ENCODE measurements at places on chromosomes 1 and 21. TPM values are rescaled to one million over a fixed set of nuclear protein-coding genes. Genes with fewer than 3 reads are reported as not detected.

Gene ZNF683
- not detected for total RNA-seq

Gene IL20
- total RNA-seq = not detected

Gene TMCO2
- not detected for total RNA-seq

Gene DCST2
- total RNA-seq = 0.75 TPM

Gene LMOD1
- total RNA-seq = 15.9 TPM

Gene SMIM1
- 1.3 TPM for total RNA-seq

Gene USP48
- total RNA-seq = 73.6 TPM

Gene KIF14
- total RNA-seq = 2.6 TPM

Gene PLEKHA6
- total RNA-seq = 0.26 TPM

Gene CFAP107
- not detected for total RNA-seq

Gene MIXL1
- total RNA-seq = 0.18 TPM

Gene LCE1A
- not detected for total RNA-seq

GRCh38 chr1:89746424-89747149 is 74.2 kb upstream of the LRRC8D start:
- DNase-seq = no peak

- no peak for DNase-seq
Measured at GRCh38 chr21:41850085-41850484, 29.1 kb downstream of the PRDM15 start.

GRCh38 chr1:24713736-24714135 is 31.5 kb upstream of the CLIC4 start:
- DNase-seq = no peak

- no peak for DNase-seq
Measured at GRCh38 chr1:168328731-168329364, 48.2 kb downstream of the TBX19 start.

DNA sequence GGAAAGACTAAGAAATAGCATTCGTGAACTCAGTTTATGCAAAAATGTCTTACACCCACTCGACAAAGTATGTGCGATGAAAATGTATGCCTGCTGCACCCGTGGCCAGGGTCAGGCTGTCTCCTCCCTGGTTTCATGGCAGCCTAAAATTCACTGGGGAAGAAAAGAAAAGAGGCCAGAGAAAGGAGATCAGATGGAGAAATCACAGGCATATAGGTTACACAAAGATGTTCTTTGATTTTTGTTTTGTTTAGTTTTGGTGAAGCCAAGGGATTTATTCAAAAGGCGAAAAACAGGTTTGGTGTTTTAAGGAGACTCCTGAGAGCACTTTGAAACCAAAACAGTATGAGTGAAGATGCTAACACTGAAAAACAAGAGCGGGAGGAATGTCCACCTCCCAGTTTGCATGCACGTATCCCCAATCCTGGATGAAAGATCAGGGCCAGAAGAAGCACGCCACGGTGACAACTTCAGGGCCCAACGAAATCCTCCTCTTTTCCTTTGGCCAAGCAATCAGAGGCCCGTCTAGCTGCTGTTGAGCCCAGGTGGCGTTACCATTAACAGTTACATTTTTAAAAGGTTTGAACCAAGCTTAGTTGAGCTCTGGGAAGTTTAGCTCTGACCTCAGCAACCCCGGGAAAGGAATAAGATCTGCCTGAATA is 992 bp upstream of the SSX2IP start:
- no peak for DNase-seq

GRCh38 chr1:168628807-168629206 is 52.4 kb downstream of the XCL1 start:
- DNase-seq = no peak

- no peak for DNase-seq
Measured at GRCh38 chr1:105398909-105399308, 1649.2 kb downstream of the AMY1C start.

GRCh38 chr1:14606632-14607031 is 8.1 kb downstream of the KAZN start:
- DNase-seq = no peak

GRCh38 chr1:36567601-36568341 is 85.1 kb upstream of the CSF3R start:
- no peak for DNase-seq

DNA sequence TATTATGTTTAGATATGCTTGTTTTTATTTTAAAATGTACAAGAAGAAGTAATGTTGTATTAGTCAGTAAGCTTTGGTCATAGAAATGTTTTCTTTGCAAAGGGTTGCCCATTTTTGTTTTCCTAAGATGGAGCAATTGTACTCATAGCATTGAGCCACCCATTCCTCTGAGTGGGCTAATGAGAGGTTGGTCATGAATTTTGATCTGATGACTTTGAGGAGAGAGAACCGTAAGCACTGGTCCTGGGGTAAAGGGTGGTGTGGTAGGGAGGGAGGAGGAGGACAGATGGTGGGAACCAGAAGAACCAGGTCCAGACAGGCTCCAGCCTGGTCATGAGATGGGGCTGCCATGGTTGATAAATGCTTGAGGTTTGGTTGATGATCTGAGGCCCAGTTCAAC is 15.9 kb upstream of the SLC6A9 start:
- DNase-seq = no peak

DNA sequence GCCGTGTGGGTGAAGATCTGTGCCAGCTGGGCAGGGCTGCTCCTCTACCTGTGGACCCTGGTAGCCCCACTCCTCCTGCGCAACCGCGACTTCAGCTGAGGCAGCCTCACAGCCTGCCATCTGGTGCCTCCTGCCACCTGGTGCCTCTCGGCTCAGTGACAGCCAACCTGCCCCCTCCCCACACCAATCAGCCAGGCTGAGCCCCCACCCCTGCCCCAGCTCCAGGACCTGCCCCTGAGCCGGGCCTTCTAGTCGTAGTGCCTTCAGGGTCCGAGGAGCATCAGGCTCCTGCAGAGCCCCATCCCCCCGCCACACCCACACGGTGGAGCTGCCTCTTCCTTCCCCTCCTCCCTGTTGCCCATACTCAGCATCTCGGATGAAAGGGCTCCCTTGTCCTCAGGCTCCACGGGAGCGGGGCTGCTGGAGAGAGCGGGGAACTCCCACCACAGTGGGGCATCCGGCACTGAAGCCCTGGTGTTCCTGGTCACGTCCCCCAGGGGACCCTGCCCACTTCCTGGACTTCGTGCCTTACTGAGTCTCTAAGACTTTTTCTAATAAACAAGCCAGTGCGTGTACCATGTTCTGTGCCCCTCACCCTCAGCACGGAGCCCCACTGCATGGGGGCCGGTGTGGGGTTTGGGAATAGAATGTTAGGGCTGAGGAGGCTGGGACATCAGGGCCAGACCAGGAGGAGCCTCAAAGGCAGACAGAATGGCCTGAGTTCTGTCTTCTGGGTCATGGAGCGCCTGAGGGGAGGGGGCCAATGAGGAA is 21.3 kb downstream of the SERINC2 start:
- DNase-seq = no peak

GRCh38 chr1:247865416-247865815 is 8.4 kb downstream of the TRIM58 start:
- DNase-seq = no peak

DNA sequence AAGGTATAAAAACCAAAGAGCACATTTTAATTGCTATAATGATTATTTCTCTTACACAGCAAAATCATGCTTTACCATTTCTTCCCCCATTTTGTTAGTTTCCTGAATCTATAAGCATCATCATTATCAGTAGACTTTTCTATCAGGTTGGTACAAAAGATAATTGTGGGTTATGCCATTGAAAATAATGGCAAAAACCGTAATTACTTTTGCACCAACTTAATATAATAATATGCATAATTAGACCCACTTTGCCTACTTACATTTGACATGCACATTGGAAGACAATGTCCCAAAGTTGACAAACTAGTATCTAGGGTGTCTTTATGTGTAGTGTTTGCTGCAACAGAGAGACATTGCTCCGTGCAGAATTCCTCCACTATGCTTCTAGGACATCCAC is 594.2 kb downstream of the LMO4 start:
- DNase-seq = no peak

DNA sequence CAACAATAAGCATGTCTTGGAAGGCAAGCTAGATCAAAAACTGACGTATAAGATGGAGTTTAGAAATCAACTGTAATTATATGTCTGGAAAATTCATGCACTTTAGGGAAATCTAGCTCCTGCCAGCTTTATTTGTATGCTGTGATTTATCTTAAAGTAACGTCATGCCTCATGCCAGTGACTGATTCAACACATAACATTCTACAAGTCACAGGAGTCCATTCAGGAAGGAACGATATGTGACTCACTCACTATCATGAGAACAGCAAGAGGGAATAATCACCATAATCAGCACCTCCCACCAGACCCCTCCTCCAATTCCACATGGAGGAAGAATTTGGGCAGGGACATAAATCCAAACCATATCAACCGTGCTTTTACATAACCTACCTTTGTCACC is 682.4 kb upstream of the ADAMTS5 start:
- DNase-seq = no peak

DNA sequence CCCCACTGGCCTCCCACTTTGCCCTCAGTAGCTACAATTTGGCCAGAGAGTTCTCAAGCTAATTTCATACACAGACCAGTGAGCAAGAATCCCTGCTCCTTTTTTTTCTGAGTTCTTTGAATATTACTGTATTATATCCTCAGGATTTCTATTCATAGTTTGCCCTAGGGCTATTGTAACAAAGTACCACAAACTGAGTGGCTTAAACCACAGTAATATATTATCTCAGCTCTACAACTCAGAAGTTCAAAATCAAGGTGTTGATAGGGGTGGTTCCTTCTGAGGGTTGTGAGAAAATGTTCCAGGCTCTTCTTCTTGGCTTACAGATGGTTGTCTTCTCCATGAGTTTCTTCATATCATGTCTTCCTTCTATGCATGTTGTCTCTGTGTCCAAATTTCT is 289.4 kb upstream of the ESRRG start:
- no peak for DNase-seq

DNA sequence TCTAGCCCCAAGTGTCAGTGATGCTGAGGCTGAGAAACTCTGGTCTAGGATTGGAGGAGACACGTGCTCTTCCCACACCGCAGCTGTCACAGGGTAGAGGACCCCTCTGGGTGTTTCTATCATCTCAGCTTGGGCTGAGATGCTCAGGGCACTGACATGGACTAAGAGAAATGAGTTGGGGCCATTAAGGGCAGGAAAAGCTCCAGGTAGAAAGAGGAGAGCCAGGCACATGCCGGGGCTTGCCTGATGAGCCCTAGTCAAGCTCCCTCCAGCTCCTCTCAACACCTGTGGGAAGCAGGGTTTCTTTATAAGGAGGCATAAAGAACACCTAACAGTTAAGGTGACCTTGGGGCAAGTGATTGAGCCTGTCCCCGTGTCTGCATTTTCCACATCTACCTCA is 17.3 kb downstream of the ABCA4 start:
- no peak for DNase-seq

GRCh38 chr1:18290740-18291412 is 183.3 kb downstream of the IGSF21 start:
- DNase-seq = no peak

DNA sequence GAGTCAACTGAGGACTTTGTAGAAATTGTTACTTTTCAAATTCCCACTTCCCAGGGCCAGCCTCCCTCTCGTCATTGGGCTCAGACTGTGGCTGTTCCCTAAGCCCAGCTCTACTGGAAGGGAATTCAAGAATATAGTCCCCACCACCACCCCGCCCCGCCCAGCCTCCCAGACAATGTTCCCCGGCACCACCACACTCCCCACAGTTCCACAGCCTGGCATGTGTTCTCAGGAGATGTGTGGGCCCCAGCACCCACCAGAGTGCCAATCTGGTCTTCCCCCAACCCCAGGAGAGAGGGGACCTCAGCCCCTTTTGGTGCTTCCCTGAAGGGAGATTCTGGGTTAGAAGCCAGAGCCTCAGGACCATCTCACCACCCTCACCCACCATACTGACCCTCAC is 120.1 kb downstream of the SYT2 start:
- DNase-seq = no peak

GRCh38 chr1:158951956-158952355 is 20.6 kb downstream of the PYHIN1 start:
- no peak for DNase-seq

DNA sequence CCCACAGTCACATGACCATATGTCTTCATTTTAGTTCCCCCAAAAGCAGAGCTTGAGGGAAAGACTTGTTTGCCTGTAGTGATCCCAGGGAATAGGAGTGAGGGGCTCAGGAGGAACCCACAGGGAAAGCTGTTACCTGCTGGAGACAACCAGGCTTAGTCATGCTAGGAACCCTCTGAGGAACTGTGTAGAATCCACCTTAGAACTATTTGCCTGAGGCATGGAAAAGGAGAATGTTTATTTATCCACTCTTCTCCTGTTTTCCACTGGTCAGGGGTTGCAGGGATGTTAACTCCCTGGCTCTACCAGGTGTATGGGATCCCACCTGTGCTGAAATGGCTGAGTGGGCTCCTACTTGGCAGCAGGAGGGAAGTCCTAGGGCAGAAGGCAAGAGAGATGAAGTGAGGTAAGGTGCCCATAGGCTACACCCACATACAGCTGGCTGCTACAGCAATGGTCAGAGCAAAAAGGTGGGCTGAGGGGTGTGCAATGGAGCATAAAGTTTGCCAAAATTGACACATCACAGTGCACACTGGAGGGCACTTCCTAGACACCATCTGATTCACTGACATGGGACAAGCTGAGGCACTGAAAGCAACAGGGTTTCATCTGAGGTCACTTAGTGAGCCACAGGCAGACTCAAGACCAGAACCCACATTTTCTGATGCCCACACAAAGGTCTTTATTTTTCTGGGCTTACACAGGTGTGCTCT is 29.7 kb upstream of the CYP4B1 start:
- no peak for DNase-seq

DNA sequence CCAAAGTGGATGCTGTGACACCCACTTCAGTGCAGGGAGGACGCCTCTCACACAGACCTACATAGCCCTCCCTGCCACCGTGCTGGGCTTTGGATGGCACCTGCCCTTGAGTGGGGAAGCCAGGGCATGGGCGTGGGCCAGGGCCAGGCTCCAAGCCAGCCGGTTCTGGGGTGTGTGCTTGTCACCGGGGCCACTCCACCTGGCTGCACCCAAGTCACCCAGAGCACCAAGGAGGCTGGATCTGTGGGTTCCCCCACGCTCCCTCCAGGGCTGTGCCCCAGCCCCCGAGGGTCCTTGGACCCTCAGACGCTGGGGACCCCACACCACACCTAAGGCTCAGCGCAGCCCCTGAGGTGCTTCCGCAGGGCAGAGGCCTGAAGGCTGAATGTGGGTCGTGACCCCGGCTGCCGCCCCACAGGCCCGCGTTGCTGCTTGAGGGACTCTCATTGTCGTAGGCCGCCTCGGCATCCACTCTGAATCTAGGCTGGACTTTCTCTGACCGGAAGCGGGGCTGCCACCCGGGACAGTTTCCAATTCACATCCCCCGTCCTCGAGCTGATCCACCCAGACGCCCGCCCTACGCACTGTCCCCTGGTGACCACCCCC is 1.5 kb downstream of the MXRA8 start:
- DNase-seq = no peak

DNA sequence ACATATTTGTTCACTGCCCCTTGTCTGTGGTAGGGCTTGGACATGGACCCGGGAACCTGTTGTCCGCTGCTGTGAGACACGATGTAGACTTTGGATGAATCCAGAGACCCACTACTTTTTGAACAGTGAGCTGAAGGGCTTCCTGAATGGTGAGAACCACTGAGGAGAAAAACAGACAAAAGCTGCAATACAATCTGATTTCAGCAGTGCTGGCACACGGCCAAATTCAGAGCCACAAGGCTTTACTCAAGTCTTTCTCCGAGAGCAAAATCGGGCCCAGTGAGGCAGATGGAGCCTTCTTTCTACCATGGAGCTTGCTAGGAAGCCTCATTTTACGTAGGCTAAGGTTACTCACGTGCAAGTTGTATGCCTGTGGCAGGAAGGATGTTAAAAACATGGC is 197.6 kb downstream of the SIPA1L2 start:
- no peak for DNase-seq

GRCh38 chr1:160637821-160638539 is 8.9 kb downstream of the SLAMF1 start:
- DNase-seq = no peak

Data from osteocyte (in vitro differentiated cells).